NCI-H2171 (cell line): ENCODE measurements at places on chromosomes 4 and X.

DNA sequence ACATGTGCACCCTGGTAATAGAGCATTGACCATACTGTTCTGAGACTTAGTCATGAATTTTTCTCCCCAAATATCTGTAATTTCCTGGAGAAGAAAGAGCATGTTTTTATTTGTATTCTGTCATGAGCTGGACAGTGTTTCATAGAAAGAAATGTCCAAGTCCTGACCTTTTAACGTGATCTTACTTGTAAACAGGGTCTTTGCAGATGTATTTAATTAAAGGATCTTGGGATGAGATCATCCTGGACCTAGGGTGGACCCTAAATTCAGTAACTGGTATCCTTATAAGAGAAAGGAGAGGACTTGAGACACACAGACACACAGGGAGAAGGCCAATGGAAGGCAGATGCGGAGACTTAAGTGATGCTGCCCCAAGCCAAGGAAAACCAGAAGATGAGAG is 3.6 kb downstream of the ADGRA3 start:
- no peak for DNase-seq

DNA sequence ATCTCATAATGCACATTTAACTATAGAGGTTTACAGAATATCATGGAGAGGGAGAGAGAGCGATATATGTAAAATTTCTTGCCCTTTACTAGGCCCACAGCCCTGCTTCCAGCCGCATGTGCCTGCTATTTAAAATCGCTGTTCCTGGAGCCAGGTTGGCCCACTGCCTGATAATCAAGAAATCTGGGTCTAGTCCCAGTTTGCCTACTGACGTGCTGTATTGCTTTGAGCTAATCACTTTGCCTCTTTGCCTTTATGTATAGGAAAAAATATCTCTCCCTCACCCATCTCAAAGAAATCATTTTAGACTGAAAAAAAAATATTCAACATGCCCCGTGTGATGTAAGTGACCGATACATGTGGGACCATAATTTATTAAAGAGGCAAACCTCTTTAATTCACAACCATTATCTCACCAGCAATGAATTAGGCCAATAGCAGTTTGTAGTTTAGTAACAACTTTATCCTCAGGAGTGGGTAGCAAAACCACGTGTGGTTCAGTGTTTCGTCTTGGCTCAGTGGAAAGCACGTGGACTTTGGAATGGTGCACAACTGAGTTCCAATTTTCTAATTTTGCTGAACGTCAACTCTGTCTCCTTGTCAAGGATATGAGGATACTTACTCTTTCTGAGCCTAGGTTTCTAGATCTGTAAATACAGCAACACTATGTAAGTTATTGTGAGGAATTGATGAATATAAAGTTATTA is 62.6 kb downstream of the GRXCR1 start:
- DNase-seq: no peak

- no peak for DNase-seq
Measured at GRCh38 chr4:7237873-7238272, 45.5 kb downstream of the SORCS2 start.

DNA sequence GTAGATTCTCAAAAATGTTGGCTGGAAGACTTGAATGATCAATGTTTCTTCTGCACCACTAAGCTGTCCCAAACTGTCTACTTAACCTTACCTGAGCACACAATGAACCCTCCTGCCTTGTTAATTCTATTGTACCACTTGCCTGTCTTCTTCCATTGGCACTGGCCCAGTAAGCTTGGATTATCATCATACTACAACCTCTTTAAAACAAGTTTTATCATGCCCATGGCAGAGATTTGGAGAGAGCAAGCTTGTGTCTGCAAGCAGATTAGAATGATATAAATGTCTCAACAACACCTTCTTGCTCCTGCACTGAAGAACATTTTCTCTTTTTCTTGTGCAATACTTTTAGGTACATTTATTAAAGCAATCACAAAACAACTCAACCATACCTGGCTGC is 74.0 kb upstream of the VMA21 start:
- no peak for DNase-seq

DNA sequence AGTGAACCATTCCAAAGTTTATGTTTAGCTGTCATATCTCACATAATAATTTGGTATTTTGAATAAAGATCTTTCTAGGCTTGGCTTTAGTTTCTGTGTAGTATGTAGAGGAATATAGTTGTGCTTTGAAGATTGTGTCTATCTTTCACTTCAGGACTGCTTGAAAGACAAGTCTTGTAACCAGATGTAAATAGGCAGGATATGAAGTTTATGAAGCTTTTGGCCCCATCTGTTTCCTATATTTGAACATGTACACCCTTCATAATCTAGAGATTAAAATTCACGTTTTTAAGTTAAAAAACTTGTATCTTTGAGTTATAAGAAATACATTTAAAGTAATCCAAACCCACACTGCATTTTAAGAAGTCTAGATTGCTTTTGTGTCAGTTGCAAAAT is 11.7 kb upstream of the FREM3 start:
- DNase-seq: no peak

DNA sequence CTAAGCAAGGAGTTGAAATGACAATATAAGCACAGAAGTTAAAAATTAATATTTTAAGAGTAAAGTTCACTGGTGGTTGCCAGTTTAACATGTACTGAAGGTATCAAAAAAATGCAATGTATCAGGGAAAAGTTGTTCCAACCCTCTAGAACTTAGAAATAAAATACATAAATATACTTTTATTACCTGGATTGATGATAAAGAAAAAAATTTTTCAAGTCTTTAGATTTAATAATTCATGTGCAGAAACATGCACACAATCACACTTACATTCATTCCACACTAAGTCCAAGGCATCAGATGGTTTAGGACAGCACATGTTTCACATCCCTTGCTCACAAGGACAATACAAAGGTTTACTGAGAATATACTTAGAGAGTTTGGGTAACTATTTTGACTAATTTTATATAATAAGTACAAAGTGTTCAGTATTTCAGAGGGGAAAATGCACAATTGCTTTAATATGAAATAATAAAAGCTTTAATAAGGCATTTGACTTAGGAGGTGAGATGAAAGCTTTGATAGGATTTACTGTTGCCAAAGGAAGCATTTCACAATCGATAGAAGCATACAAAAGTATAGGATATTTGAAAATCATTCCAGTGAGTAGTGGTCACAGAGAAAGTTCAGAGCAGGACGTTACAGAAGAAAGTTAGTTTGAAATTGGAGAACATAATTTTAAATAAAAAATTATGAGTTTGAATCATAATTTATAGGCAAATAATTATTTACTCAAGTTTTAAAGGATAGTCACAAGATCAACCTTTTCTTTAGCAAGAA is 392 bp upstream of the UGT2A3 start:
- no peak for DNase-seq

- no peak for DNase-seq
Measured at GRCh38 chrX:123851079-123851478, 8.8 kb upstream of the XIAP start.

- no peak for DNase-seq
Measured at GRCh38 chr4:42482516-42483327, 85.4 kb downstream of the SHISA3 start.

GRCh38 chr4:19729886-19730651 is 521.6 kb upstream of the SLIT2 start:
- no peak for DNase-seq

GRCh38 chr4:15738877-15739276 is 36.0 kb downstream of the BST1 start:
- no peak for DNase-seq

GRCh38 chr4:94926936-94927335 is 169.2 kb downstream of the BMPR1B start:
- DNase-seq: no peak

DNA sequence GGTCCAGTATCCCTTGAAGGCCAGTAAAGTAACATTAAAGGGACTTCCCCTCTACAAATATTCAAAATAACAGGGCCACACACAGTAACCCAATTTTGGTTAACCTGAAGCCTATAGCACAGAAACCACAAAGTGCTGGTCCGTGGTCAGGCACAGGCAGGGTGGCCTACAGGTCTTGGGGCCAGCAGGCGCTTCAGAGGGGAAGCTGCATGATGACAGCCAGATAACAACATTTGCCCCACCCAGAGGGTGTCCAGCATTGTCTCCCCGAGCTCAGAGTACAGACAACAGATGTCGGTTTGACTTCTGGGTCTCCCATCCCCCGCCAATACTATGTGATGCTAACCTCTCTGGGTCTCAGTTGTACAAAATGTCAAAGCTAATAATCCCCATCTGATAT is 51.1 kb downstream of the SH3KBP1 start:
- no peak for DNase-seq

DNA sequence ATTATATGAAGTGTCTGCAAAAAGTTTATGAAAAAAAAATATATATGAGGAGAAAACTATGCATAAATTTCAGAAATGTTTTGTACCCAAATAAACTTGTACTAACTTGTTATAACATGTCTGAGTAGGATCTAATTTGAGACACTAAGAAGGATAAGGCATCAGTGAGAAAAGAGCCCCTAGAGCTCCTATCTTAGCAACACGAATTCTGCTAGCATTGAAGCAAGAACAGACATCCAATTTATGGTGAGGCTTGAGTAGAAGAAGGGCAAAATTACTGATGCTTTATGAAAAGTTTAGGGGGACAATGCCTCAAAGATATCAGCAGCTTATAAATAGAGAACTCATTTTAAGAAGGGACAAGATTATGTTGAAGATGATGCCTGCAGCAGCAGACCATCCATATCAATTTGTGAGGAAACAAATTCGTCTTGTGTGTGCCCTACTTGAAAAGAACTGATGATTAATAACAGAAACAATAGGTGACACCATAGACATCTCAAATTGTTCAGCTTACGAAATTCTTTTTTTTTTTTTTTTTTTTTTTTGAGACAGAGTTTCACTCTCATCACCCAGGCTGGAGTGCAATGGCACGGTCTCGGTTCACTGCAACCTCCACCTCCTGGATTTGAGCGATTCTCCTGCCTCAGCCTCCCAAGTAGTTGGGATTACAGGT is 35.7 kb upstream of the ADAM29 start:
- DNase-seq: no peak

DNA sequence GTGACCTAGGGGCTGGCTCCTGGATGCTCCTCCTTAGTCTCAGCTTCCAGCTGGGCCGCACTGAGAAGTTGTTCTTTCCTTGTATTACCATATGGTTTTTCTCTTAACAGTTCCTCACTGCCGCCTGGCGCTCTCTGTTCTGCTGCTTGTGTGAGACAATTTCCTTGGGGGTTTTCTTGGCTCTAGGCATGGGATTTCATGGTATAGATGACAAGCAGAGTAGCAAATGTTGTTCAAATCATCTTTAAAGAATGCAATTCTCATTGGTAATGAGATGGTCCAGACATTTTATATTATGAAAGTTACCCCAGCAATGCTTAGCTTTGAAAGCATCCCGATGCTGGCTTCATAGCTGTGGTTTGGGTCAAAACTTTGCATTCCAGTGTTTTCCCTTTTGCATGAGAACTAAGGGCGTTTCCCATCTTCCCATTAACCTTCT is 37.6 kb downstream of the SEPTIN11 start:
- peak; percentile 8 for DNase-seq

GRCh38 chr4:73869130-73870055 is at the start of gene CXCL1:
TSS of gene CXCL1 (plus strand) at chr4:73869393. CDS start at chr4:73869471, 78 bp downstream.
- DNase-seq: no peak

DNA sequence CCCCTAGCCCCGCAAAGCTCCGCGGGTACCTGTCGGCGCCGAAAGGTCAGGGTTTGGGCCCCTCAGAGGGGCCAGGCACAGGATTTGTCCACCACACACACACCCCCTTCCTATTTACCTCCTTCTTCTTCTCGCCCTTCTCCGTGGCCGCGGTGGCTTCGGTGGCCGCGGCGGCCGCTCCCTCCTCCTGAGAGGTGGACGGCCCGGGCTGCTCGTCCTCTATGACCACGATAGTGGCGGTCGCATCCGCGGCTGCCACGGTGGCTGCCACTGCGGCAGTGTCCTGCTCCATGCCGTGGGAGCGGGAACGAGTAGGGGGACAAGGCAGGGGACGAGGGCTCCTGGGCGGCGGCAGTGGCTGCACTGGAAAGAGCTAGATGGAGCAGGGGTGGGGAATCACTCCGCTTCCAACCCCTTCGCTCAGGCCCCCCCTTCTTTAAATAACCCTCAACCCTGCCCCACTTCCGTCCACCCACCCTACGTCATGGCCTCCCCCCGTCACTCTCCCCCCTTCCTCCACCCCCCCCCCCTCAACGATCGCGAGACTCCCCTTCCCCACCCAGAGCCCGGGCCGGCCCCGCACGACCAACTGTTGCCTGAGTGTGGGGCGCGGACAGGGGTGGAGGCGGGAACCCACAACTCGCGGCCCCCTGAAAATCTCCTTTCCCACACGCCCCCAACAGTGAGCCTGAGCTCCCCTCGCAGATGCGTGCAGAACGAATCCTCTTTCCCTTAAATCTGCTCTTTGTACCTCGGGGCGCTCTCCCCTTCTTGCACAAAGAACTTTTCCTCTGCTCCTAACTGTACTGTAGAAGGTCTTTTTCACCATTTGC is at the start of gene SMARCA1:
TSS of gene SMARCA1 (minus strand) at position 412 of the 833 bp plus-strand sequence. CDS start at position 292, 120 bp downstream.
- DNase-seq: peak; percentile 30

DNA sequence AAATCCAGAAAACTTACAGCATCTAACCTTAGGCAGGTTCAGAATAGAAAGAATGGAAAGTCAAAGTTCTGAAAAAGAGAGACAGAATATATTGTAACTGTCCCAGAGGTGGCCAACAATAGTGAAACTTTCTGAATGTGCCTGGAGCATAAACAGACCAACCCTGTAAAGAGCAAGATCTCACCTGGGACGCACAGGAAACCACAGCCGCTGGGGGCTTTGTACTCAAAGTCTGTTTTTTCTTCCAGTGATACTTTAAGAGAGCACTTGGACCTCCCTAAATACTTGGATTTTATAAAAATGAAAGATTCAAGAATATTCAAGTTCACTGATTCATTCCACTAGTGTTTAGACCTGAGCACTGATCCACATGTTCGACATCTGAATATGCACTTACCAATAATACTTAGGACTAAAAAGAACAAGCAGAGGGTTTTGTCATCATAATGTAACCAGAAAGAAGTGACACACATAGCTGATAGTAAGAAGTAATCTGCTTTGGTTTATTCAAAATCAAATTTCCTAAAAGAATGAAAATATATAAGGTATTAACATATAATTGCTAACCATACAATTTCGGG is 35.3 kb downstream of the ARAP2 start:
- DNase-seq: no peak

DNA sequence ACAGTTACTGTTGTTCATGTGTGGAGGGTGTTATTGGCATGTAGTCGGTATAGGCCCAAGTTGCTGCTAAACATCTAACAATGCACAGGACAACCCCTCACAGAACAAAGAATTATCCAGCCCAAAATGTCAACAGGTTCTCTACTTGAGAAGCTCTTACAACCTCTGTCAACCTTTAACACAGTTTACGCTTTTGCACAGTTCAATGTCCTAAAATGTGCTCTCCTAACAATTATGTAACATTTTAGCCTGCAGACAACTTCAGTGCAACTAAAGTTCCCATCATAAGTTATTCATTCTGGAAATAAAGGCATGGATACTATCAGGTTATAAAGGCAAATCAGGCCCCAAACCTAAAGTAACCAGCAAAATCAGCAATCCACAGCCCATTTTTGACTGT is 66.2 kb downstream of the ASB9 start:
- DNase-seq: no peak

GRCh38 chrX:153352858-153353257 is 18.9 kb downstream of the ZNF275 start:
- no peak for DNase-seq
